ENCODE measurements at places on chromosomes 5 and 9. TPM values are rescaled to one million over a fixed set of nuclear protein-coding genes. Genes with fewer than 3 reads are reported as not detected.

GRCh38 chr5:119368238-119368630 is 12.4 kb downstream of the TNFAIP8 start:
- no peak for DNase-seq

GRCh38 chr9:76626141-76626540 is 138.1 kb upstream of the PCA3 start:
- no peak for DNase-seq

GRCh38 chr9:88574953-88575352 is 40.0 kb downstream of the NXNL2 start:
- DNase-seq = no peak

AHRR gene
- total RNA-seq = 5.5 TPM

PCDHB6 gene
- total RNA-seq = 1.1 TPM
